ENCODE measurements at places on chromosomes 12 and 14.

- no peak for DNase-seq
Measured at GRCh38 chr12:92654929-92655328, 47.9 kb upstream of the PLEKHG7 start.

DNA sequence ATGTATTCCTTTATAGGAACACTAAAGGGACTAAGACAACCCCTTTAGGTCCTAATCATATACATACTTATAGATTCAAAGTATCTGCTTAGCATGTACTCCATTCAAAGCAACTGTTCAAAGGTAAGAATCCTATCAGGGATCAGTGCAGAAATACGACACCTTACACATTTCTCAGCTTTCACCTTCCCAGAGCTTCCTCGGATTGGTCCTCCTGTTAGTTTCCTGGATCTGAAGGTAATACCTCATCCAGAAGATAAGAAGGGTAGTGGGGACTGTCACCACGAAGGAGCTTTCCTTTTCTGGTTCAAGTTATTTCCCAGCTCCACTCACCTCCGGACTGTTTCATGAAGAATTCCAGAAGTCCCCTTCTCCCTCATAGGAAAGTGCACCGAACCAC lies 38.0 kb downstream of the RCOR1 start:
- no peak for DNase-seq

GRCh38 chr12:23464241-23464812 lies 485.1 kb downstream of the SOX5 start:
- DNase-seq = no peak

- no peak for DNase-seq
Measured at GRCh38 chr12:66765204-66765603, 86.3 kb upstream of the GRIP1 start.

- no peak for DNase-seq
Measured at GRCh38 chr14:81311778-81312177, 88.3 kb downstream of the STON2 start.

- DNase-seq = no peak
Measured at GRCh38 chr14:77885367-77885766, 85.5 kb downstream of the ADCK1 start.

GRCh38 chr12:1581973-1582708 lies 12.2 kb downstream of the FBXL14 start:
- no peak for DNase-seq

GRCh38 chr12:58907391-58907790 lies 12.9 kb downstream of the LRIG3 start:
- no peak for DNase-seq

DNA sequence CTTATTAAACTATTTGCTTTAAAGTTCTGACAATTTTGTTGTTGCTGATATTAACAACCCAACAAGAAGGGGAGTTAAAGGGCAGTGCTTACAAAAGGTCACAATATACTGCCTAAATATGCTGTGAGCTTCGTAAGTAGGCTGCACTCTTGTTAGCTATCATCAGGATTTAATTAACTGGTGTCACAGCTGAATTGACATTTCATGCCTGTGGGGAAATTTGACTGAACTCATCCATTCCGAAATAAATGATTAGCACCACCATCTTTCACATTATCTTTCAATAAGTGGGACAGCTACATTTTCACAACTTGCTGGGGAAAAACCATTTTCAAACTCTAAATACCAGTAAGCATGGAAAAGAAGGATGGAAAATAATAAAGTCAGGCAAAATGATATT lies 146.6 kb downstream of the PTPRO start:
- no peak for DNase-seq

- no peak for DNase-seq
Measured at GRCh38 chr14:104019029-104019428, 66.5 kb upstream of the ASPG start.

DNA sequence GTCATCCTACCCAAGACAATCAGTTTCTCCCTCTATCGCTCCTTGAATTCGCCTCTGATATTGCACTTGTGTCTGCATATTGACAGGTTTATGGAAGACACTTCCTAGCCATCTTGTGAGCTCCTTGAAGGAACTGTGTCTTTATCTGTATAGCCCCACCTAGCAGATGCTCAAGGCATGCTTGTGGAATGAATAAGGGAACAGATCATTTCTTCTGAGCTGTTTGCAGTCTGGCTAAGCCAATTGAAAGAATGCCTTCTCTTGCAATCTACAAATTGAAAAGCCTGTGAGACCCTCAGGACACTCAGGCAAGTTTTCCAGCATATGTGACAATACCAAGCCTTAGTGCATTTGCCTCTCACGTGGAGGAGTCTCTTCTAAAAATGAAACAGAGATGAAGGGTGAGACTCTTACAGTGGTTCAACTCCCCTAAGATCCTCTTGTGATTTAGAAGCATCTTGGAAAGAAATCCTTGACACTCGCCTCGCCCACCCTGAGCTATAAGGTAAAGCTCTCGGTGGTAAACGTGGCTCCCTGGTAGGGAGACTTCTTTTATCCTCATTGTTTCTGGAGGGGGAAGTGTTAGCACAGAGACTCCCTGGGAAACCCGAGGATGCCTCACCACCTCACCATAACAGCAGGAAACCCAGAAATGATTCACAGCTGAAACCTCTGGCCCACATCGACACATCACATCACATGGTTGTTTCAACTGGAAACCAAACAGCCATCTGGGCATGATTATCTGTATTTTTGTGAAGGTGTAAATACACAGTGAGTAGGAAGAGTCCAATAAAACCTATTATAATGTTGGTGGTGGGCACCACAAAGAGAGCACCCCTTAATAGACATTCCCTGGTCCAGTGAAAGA lies 112.3 kb upstream of the BCL2L14 start:
- peak; percentile 8 for DNase-seq

- DNase-seq = no peak
Measured at GRCh38 chr12:132723015-132723763, 12.5 kb downstream of the PGAM5 start.

- no peak for DNase-seq
Measured at GRCh38 chr14:102230481-102231210, 74.3 kb downstream of the MOK start.

DNA sequence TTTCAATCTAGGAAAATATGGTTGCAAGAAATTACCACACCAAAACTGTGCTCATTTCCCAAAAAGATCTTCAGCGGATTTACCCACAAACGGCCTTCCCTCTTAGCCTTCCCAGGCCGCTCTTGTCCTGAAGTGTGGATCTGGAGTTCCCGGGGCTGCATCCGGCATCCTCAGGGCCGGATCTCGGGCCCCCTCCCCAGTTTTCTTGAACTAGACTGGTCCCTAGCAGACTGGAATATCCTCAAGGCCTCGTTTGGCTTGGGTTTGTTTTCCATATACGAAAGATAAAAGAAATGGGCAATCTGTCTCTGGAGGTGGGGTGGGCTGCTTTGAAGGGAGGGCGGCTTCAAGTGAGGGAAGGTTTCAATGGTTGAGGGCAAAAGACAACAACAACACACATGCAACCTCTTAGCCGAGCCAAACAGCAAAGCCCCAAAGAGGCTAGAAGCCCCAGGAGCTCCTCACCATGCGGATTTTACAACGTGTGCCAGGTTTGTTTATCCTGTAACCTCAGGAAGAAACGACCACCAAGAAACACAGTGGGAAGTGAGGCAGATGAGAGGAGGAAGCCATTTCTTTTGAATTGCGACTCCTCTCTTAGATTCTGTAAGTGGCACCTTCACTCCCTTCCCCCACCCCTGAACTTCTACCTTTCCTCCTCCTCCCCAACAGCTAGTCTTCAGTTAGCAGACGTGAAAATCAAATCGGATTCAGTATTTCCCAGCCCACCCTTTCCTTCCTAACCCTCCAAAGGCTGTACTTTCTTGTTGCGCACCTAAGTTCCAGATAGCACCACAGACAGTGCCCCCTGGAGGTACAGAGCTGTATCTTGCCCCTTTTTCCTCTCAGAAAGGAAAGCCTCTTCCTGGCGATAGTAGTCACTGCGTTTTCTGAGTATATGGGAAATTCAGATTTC lies 2.6 kb downstream of the MYF6 start:
- no peak for DNase-seq

DNA sequence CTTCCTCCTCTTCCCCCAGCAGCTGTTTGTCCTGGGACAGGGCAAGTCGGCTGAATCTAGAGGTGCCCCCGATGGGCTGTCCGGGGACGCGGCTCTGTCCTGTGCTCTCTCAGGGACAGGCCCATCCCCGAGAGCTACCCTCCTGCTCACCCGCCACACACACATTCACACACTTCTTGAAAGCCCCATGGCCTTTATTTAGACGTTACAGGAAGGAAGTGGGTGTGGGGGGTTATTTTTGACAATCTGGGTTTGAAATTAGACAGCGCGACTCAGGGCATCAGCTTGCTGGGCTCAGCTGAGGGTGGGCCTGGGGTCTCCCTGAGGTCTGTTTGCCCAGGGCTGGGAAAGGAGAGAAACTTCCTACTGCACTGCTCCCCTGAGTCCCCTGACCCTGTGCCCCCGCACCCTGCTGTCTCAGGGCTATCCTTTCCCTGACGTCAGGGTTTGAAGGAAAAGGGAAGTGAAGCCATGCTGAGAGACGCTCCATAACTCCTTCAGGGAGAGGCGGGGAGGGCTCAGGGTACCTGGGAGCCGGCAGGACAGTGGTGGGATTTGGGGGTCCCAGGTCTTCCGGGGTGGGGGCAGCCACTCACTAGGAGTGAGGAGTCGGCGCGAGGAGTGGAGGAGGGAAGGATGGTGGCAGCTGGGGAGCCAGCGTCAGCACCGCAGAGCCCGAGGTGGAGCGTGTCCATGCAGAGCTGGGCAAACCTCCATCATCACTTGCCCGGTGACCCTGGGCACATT lies 8.1 kb downstream of the PTPN6 start:
- peak; percentile 66 for DNase-seq

DNA sequence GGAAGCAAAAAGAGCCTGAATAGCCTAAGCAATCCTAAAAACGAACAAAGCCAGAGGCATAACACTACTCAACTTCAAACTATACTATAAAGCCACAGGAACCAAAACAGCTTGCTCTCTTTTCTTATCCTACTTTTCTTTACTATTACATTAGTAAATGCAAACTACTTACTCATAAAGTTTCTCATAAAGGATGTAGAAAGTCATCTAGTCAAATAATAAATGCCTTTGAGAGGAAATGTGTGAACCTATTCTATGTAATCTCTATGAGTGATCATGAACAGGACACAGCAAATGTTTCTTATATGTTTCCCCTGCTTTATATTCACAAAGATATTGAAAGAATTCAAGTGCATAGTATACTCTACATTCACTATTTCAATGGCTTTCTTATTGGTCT lies 176.9 kb upstream of the MDGA2 start:
- DNase-seq = no peak

- DNase-seq = no peak
Measured at GRCh38 chr14:32809255-32809654, 129.4 kb upstream of the NPAS3 start.

DNA sequence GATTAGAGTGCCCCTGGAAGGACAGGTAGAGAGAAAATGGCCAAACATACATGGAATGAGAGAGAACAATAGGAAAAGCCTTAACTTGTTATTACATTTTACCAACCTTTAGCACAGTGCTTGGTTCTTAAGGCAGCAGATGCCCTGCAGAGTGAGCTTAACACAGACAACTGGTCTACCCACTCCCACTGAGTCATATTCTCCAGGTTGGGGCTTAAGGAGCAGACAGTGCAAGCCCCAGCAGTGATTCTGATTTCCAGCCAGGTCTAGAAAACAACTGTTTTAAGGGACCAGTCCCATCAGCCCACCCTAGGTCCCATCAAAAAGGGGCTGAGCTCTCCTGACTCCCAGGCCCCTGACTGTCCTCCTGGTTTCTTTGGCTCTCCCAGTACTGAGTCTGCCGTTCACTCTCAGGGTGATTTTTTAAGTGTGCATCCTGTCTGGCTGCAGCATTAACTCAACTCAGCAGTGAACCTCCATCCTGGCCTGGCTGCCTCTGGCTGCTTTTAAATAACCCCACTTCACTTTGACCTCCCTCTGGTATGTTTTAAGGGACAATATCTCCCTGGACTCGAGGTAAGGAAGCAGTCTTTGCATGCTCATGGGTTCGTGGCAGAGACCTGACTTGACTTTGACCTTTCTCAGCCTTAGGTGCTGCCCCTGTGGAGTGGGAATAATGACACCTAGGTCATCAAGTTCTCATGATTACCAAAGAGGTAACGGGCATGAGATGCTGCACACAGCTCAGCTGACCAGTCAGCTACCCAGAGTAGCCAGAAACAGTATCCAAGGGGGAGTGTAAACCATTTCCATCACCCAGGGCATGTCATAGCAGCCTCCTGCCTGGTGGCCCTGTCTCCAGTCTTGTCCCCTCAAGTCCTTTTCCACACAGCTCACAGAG lies 210.7 kb upstream of the PWP1 start:
- no peak for DNase-seq

DNA sequence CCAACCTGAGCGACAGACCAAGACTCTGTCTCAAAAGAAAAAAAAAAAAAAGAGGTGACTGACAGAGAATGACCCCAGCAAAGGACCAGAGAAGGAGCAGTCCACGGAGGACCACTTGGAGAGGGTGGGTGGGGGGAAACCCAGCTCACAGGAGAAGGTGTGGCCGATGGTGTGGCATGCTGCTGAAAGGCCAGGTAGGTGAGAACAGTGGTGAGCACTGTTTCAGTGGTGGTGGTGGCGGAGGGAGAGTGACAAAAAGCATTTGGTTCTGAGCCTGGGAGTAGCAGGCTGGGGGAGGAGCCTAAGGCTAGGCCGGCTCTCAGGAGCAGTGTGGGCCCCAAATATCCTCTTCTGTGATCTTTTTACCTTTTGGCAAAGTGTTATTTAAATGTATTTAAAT lies 63.8 kb downstream of the IRF2BPL start:
- DNase-seq = no peak

DNA sequence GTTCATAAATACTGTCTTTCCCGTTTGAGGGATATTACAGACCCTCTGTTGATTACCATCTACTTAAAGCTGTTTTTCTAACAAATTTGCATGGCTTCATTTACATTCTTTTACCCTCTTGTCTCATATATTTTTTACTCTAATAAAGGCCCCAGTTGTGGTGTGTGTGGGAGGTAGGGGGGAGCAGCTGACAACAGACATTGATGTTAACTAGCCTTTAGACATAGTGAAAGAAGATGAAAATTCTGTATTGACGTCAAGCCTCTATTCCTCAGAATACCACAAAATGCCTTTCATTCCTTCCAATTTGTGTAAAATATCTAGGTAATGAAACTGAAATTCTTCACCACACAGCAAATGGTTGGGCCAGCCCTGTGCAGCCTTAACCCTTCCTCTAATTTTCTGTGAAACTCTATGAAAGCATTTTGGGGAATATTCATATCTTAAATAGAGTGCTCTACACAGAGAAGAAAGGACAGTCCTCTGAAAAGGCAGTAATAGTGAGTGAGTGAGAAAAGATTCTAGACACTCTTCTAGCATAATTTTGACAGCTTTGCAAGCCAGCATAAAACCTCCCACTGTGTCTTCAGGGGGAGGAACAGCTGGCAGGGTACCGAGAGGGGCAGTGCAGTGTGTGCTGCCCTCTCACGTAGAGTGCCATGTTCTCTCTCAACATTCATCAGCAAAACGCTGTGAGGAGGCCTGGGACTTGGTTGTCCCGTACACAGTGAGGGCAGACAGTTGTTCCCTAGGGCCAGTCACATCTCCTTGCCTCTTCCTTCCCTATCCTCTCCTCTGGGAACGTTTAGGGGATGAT lies 20.1 kb upstream of the CERS5 start:
- no peak for DNase-seq

DNA sequence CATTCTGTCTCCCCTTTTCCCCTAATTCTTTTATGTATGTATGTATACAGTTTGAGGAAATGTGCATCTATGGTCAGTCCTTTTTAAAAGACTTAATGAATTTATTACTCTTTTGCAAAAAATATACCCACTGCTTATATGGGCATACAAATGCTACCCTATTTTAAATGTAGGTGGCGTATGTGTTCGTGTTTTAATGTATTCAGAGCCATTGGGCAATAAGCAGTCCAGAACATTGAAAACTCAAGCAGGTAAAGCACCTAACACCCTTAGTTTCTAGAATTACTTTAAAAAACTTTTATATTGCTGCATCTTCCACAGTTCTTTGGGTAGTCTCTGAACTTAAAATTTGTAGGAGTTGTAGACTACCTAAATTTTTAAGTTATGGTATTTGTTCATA lies 42.6 kb upstream of the A2ML1 start:
- no peak for DNase-seq

All from stimulated activated CD4-positive, alpha-beta T cell treated with anti-CD3 and anti-CD28 coated beads, Interleukin-2, amount 100 ng/mL, for 4 hours (primary cell).